Cerebellum (tissue), 4 donors: ENCODE measurements at places on chromosomes 16 and 17.

- DNase-seq: no peak
These were observed 8.3 kb downstream of the CUEDC1 start for GRCh38 chr17:57946798-57947358.

- no peak for DNase-seq
These were observed 66.6 kb downstream of the SIAH1 start for GRCh38 chr16:48318630-48319029.

- DNase-seq: no peak
These were observed 16.6 kb downstream of the LDHD start for GRCh38 chr16:75099738-75100602.

GRCh38 chr17:29461483-29462206 lies 71.5 kb downstream of the TAOK1 start:
- DNase-seq: no peak

DNA sequence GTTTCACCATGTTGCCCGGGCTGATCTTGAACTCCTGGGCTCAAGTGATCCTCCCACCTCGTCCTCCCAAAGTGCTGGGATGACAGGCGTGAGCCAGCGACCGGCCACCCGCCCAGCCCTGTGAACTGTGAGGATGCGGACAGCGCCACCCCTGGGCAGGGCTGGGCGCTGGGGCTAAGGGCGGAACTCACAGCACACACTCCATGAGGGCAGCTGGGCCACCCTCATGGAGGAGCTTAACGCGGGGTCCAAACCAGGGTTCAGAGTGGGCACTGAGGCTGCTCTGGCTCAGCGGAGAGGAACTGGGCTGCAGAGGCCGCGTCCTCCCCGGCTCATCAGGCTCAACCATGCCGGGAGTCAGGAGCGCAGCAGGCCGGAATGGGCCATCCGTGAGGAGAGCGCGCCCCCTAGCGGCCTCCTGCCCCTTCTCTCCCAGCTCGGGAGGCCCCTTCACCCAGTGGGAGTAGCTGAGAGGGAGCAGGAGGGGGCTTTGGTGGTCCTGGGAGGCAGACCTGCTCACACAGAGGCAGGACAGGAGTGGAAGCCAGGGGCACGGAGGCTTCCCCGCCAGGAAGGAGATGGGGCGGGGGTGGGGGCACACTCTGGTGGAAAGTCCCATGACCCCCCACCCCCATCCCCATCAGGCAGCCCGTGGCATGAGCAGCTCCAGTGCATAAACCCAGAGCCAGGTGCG lies 13.8 kb downstream of the CORO7 start:
- DNase-seq: peak; percentile 89

DNA sequence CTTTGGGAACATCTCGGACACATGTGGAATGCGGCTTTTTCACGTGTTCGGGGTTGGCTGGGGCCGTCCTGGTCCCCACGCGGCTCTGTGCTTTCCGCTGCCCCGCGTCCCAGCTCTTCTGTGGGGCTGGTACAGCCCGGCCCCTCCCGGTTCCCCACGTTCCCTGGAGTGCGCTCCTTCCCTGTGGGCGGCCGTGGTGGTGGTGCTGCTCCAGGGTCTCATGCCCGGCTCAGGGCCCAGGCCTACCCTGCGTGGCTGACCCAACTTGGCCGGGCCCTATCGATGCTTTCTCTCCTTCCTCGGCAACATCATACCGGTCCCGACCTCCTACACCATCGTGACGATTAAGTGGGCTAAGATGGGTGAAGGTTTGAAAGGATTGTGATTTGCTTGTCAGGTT lies 3.3 kb downstream of the TELO2 start:
- DNase-seq: no peak

DNA sequence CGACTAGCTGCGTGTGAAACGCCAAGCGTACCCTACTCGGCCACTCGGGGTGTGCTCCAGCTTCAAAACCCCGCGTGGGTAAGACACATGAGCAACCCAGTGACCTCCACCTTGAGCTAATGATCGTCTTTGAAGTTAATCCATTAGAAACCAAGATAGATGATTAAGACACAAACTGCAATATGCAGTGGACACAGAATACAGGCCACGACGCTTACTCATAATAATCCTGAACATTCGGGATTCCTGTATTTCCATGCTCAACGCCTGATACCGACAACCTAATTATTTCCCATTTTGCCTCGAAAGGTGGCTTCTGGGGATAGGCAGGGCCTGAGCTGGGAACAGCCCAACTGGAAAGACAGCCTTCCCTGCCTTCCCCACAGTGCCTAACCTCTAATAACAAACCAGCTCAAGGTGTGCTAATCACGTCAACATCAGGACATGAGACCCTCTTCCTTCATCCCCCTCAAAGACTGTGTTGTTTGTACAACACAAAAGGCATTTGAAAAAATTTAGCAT lies 504 bp upstream of the COPRS start:
- DNase-seq: no peak

- DNase-seq: no peak
These were observed 27.9 kb downstream of the MINK1 start for GRCh38 chr17:4861052-4861451.

- no peak for DNase-seq
These were observed 11.2 kb downstream of the ETV4 start for GRCh38 chr17:43534909-43535308.

GRCh38 chr17:30273373-30273772 lies 18.4 kb downstream of the BLMH start:
- no peak for DNase-seq

DNA sequence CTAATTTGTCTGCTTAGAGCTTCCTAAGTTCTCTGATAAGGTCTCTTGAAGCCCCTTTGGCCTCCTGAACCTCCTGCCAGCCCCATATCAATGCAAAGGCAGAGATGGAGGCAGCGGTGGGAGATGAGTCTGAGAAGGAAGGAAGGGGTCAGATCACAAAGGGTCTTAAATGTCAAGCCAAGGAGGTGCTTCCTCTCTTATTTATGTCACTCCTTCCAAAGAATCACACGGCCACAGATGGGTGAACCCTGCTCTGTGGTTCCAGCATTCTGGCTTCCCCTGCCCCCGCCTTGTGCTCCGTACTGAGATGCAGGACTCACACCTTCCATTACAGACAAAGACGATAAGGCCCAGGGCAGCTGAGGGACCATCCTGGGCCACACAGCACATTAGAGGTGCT lies 96.3 kb downstream of the GSG1L start:
- no peak for DNase-seq

GRCh38 chr17:51957786-51958185 lies 200.7 kb downstream of the CA10 start:
- DNase-seq: no peak
